Type B pancreatic cell (in vitro differentiated cells): ENCODE measurements at places on chromosomes 13 and 19. TPM values are rescaled to one million over a fixed set of nuclear protein-coding genes. Genes with fewer than 3 reads are reported as not detected.

ADGRE3 gene
- not detected in 2 replicates for total RNA-seq

PALM3 gene
- 0.83 and 8.1 TPM in 2 replicates for total RNA-seq

DNA sequence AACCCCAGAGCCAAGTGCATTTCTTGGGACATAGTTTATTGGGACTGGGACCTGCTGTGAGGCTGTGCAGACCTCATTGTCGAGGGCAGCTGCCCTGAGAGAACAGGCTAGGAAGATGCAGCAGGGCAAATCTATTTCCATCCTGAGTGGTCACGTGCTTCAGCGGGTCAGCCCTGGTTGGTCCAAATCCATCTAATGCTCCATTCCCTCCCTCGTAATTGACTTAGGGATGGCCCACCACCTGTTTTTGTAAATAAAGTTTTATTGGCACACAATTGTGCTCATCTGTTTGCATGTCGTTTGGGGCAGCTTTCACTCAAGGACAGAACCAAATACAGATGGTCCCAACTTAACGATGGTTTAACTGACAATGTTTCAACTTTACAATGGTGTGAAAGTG lies 75.5 kb upstream of the ADGRE5 start:
- no peak for DNase-seq

- no peak for DNase-seq
Observed at GRCh38 chr19:39212375-39212742, 8.3 kb upstream of the SYCN start.

DNA sequence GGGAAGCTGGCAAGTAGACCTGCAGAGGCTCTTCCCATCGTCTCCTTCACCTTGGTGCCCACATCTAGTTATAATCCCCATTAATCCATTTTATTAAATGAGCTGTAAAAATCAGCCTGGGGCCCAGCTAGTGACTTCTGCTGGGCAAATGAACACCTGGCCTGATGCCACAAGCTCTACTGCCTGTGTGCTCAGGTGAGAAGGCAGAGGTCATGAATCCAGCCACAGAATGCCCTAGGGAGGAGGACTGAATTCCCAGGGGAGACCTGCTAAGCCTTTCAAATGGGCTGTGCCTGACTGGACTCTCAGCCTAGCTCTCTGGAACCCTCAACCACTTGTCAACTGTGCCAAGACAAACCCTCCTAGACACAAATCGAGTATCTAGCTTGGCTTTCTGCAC lies 74.0 kb downstream of the PDS5B start:
- no peak for DNase-seq

DNA sequence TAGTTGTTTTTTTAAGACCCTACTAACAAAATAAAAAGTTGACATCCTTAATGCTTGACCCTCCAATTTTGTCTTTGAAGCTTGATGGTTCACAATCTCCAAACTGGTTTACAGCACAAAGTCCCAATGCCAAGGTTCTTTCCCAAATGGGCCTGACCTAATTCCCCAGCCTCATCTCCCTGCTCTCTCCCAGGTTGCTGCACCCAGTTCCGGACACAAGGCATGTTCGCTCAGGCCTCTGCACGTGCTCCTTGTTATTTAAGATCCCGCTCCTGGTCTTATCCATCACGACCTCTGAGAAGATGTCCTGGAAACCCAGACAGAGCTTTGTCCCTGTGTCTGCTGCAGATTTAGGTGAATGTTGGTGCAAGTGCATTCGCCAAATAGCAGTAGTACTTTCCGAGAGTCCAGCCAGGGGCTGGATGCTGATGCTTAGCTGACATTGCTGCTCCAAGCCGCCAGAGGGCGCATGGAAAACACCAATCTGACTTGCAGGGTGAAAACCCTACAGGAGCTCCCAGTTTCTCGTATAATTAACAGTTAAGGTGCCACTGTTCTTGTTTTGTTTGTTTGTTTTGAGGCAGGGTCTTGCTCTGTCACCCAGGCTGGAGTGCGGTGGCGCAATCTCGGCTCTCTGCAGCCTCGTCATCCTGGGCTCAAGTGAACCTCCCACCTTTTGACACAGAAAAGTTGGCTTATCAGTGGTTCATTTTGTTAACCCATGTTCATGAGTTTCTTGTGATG lies 18.5 kb downstream of the LYPD3 start:
- peak; percentile 79 for DNase-seq

DNA sequence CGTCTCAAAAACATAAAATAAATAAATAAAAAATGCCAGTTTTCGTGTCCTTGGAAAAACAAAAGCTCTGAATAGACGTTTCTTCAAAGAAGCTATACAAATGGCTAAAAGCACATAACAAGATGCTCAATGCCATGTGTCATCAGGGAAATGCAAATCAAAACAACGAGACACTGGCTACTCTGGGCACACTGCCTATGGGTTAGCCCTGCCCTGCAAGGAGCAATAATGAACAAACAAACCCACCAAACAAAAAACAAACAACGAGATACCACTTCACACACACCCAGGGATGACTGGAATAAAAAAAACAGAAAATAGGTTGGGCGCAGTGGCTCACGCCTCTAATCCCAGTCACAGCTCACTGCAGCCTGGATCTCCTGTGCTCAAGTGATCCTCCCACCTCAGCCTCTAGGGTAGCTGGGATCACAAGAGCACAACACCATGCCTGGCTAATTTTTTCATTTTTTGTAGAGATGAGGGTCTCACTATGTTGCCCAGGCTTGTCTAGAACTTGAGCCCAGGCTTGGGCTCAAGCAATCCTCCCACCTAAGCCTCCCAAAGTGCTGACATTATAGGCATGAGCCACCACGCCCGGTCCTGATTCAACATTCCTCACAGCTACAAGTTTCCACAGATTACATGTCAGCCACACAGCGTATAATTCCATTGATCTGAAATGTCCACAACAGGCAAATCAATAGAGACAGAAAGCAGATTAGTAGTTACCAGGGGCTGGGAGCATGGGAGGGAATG lies 15.5 kb upstream of the ISYNA1 start:
- DNase-seq: no peak
